ENCODE measurements at places on chromosomes 13 and 19. TPM values are rescaled to one million over a fixed set of nuclear protein-coding genes. Genes with fewer than 3 reads are reported as not detected.

The CGB2 gene
- total RNA-seq = not detected

The PCP2 gene
- not detected for total RNA-seq

The GPC6 gene
- total RNA-seq = 4.5 TPM

The CLEC4M gene
- not detected for total RNA-seq

The CYP2A7 gene
- total RNA-seq = not detected

The GRIN3B gene
- not detected for total RNA-seq

The RPS16 gene
- total RNA-seq = 1,054 TPM

The RFPL4AL1 gene
- not detected for total RNA-seq

DNA sequence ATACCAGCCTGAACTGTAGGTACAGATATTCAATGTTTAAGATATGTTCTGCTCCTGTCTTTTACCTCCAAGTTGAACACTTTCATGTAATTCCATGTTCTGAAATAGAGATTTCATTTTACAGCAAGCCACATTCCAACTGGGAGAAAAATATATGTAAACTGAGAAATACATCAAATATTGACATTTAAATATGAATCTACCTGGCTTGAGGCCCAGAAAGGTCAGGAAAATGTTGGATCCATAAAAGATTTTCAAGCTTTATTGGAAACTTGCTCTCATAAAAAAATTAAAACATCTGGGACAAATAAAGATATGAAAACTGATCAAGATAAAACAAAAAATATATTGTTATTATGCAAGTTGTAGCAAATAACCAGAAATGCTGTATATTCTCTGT is 1078.7 kb upstream of the ATXN8OS start:
- no peak for DNase-seq
- no peaks in the 10 kb centered on the region for H3K4me1 ChIP-seq
- H3K27me3 ChIP-seq = no peaks in the 10 kb centered on the region
- H3K27ac ChIP-seq = no peak overlapping the region
- no peaks in the 10 kb centered on the region for H3K36me3 ChIP-seq

DNA sequence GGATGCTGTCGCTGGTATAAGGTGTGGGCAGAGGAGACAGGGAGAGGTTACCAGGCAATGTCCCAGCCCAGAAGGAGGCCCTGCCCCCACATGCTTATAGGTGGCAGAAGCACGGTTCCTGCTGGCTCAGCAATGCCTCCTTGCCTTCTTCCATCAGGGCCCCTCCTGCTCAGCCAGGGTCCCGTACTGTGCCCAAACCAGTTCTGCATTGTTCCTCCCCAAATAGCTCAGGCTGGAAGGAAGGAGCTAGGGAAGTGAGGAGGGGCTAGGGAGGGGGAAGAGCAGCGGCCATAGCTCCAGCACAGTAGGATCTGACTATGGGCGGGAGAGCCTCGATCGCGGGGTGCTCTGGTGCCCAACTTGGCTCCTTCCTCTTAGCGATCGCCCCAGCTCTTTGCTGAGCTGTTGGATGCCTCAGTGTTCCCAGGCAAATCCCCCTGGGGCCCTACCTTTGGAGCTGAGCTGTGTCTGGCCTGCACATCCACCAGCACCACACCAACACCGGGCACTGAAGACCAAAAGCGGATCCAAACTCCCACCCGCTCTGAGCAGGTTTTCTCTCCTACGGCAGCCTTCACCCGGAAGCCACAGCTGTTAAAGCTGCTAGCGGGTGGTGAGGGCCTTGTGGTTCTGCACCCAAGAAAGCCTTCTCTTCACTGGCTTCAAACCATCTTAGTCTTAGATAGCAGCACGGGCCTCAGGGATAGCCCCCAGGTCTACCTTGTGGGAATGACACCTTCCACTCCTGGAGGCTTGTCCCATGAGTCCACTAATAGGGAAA is 32.1 kb upstream of the PEPD start:
- no peak overlapping the region for H3K4me3 ChIP-seq
- H3K36me3 ChIP-seq = no peaks in the 10 kb centered on the region
- peaks cover 11% of the 10 kb centered on the region for H3K4me1 ChIP-seq
- H3K27me3 ChIP-seq = peaks cover 8% of the 10 kb centered on the region

DNA sequence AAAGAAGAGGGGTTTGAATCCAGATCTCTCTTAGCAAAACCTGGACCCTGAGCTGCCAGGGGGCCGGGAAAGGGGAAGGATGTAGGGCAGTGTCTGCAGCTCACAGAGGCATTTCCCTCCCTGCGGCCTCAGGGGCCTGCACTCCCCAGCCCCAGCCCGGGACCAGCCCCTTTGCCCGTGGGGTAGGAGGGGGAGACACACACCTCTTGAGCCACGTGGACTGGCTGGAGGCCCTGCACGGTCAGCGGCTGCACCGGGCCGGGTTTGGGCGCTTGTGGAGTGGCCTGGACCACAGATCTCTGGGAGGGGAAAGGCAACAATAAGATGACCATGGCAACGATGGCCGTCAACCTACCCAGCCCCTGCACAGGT is 26.9 kb downstream of the RFX1 start:
- no peaks in the 10 kb centered on the region for H3K27me3 ChIP-seq
- no peak for DNase-seq
- H3K36me3 ChIP-seq = peaks cover 62% of the 10 kb centered on the region
- peak overlapping the region; percentile 49 for H3K4me3 ChIP-seq
- peaks cover 32% of the 10 kb centered on the region for H3K4me1 ChIP-seq

DNA sequence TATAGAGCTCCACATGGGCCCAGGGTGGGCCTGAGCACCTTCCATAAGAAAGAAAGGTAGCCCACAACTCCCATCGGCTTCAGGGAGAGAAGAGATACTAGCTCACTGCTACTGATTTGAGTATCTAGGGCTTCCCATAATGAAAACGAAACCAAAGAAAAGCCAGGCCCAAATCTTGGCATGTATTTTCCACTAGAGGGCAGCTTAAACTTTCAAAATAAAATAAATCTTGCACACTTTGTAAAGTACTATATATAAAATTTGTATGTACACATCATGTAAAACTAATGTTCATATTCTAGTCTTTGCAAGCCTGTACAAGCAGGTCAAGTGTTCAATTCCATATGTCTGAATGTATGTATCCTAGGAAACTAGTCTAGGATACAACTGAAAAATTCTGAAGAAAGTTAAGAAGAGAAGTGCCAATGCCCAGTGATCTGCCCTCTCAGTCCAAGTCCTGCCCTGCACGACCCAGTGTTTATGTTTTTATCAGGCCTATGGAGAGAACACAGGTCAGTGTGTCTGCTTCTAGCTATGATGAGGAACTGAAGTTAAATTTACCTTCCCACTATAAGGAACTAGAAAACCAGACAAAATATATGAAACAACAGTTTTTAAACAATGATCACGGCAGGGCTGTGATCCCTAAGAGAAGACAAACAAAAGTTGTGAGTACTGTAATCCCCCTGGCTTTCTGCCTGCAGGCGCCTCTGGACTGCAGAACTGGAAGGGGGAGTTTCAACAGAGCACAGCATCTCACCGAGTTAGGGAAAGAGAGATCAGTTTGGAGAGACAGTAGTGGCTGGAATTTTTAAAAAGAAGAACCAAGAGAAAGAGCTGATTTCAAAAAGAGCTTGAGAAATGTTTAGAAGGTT is 475.7 kb downstream of the UQCRFS1 start:
- H3K27ac ChIP-seq = no peak overlapping the region
- no peak overlapping the region for H3K4me3 ChIP-seq
- H3K27me3 ChIP-seq = no peaks in the 10 kb centered on the region
- DNase-seq = no peak

DNA sequence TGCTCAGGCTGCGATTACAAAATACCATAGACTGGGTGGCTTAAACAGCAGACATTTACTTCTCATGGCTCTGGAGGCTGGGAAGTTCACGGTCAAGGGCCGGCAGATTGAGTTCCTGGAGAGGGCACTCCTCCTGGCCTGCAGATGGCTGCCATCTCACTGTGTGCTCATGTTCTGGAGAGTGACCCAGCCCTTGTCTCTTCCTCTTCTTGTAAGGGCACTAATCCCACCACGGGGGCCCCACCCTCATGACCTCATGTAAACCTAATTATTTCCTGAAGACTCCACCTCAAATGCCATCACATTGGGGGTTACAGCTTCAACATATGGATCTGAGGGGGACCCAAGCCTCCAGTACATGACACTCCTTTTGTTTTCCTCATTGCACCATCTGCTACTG is 56.0 kb upstream of the CLDN10 start:
- no peak for DNase-seq
- no peak overlapping the region for H3K27ac ChIP-seq
- no peaks in the 10 kb centered on the region for H3K36me3 ChIP-seq

DNA sequence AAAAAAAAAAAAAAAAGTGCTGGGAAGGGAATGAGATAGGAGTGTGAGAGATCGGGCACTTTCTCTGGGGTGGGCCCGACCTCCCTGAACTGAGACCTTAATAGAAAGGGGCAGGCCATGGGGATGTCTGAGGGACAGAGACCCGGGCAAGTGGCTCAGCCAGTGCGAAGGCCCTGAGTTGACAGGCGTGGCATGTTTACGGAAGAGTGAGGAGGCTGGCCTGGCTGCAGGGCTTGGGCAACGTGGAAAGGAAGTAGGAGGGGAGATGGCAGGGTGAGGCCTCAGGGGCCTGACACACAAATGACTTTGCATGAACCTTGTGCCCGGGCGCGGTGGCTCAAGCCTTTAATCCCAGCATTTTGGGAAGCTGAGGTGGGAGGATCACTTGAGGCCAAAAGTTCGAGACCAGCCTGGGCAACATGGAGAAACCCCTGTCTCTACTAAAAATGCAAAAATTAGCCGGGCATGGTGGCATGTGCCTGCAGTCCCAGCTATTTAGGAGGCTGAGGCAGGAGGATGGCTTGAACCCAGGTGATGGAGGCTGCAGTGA is 13.9 kb downstream of the FCHO1 start:
- no peak overlapping the region for H3K4me3 ChIP-seq
- no peaks in the 10 kb centered on the region for H3K27me3 ChIP-seq
- H3K27ac ChIP-seq = no peak overlapping the region
- H3K36me3 ChIP-seq = no peaks in the 10 kb centered on the region
- H3K4me1 ChIP-seq = peaks cover 7% of the 10 kb centered on the region

DNA sequence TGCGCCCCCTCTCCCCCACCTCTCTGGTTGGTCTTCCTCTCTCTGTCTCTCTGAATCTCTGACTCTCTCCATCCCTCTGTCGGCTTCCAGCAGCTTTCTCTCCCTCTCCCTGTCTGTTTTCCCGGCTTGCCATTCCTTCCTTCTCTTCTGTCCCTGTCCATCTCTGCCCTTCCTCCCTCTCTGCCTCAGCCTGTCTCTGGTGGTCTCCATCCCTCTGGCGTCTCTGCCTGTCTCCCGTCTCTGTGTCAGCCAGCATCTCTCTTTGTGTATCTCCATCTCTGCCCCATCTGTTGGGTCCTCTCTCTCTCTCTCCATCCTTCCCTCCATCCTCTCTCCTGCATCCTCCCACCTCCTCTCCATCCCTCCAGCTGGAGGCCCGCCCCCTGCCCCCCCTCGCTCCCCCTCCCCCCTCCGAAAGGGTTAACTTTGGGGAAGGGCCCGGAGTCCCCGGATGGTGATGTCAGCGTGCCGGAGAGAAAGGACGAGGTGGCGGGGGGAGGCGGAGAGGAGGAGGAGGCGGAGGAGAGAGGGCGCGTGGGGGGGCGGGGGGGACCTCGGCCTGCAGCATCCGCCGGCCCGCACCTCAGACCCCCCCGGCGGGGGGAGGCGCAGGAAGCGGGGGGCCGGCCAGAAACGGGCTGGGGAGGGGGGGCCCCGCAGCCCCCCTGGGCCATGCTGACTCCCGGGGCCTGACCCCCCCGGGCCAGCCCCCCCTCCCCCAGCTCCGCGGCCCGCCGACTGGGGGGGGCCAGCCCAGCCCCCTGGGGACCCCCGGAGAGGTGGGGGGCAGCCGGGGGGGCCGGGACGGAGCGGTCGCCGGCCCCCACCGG is at the start of gene BRSK1:
TSS of gene BRSK1 (plus strand) at position 450 of the 830 bp plus-strand sequence. CDS start 446 bp downstream, outside the sequence.
- peak within 1 kb of the TSS; percentile 38 for H3K4me3 ChIP-seq
- H3K4me1 ChIP-seq = peaks cover 15% of the 10 kb centered on the region
- H3K27me3 ChIP-seq = no peaks in the 10 kb centered on the region
- H3K27ac ChIP-seq = peak within 1 kb of the TSS; percentile 57

GRCh38 chr19:30344446-30345425 is 27.4 kb upstream of the ZNF536 start:
- no peaks in the 10 kb centered on the region for H3K27me3 ChIP-seq
- H3K36me3 ChIP-seq = no peaks in the 10 kb centered on the region
- no peak overlapping the region for H3K27ac ChIP-seq
- no peak overlapping the region for H3K4me3 ChIP-seq
